ENCODE measurements at places on chromosomes 16 and 17.

GRCh38 chr17:69607162-69607834, 192.8 kb downstream of the MAP2K6 start:
- no peak for DNase-seq

GRCh38 chr17:72976971-72977770, 115.3 kb downstream of the SLC39A11 start:
- peak; percentile 27 for DNase-seq

DNA sequence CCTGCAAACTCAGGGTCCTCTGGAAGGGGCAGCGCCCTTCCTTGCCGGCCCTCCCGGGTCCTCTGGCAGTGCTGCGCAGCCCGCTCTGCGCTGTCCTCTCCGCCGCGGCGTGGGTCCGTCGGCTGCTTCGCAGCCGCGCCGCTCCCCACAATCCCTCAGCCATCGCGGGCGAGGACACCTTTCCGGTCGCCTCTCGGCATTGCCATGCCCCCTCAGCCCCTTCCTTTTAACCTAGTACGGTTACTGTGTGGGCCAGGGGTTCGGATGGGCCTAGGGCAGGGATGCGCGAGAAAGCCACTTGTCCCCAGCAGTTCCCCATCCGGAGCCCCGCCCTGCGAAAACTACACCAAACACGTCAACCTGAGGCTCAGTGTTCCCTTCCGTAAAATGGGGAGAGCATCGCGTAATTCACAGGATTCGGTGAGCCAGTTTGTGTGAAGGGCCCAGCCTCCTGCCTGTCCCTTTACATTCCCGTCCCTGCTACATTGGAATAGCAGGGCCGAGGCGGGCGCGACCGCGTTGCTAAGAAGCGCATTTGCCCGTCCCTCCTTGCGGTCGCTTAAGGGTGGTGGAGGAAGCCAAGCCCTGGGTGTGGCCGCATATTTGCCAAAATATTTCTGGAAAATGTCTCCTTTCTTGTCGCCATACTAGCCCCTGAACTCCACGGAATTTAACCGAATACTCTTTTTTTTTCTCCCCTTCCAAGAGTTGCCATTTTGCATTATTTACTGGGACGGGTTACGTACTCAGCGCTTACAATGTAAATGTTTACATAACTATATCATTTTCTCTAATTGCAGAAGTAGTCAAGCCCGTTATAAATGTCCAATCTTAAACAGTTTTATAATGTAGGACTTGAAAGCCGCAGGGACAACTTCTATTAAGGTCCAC, 13.2 kb downstream of the COPZ2 start:
- no peak for DNase-seq

- DNase-seq = no peak
Measured at GRCh38 chr16:58035356-58036170, 10.0 kb downstream of the MMP15 start.

DNA sequence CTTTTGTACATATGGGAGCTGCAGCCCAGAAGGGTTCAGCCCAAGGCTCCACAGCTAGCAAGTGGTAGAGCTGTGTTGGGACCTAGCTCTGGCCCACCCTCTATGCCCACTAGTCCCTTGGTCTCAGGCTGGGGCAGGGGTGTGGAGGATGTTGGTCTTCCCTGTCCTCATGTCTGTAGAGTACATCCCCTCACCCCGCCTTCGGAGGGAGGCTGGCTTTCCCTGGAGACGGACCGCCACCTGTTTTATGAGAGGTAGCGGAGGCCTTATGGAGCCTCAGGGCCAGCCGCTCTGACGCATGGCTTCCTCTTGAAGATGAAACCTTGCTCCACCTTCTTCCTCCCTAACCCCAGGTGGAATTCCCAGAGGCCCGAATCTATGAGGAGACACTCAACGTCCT, 8.4 kb downstream of the TNFAIP1 start:
- DNase-seq = no peak

- no peak for DNase-seq
Measured at GRCh38 chr17:75263055-75263454, 1.4 kb downstream of the MRPS7 start.

GRCh38 chr16:27199736-27200135, 3.6 kb upstream of the KDM8 start:
- DNase-seq = no peak

- DNase-seq = no peak
Measured at GRCh38 chr17:45160447-45161287, 1.0 kb upstream of the HEXIM2 start.

- DNase-seq = no peak
Measured at GRCh38 chr17:46046957-46047356, 47.9 kb downstream of the STH start.

GRCh38 chr16:65012357-65012756, 109.5 kb downstream of the CDH11 start:
- no peak for DNase-seq

- no peak for DNase-seq
Measured at GRCh38 chr17:31294820-31295488, 2.1 kb downstream of the OMG start.

- DNase-seq = no peak
Measured at GRCh38 chr16:89545044-89545830, 15.2 kb upstream of the RPL13 start.

DNA sequence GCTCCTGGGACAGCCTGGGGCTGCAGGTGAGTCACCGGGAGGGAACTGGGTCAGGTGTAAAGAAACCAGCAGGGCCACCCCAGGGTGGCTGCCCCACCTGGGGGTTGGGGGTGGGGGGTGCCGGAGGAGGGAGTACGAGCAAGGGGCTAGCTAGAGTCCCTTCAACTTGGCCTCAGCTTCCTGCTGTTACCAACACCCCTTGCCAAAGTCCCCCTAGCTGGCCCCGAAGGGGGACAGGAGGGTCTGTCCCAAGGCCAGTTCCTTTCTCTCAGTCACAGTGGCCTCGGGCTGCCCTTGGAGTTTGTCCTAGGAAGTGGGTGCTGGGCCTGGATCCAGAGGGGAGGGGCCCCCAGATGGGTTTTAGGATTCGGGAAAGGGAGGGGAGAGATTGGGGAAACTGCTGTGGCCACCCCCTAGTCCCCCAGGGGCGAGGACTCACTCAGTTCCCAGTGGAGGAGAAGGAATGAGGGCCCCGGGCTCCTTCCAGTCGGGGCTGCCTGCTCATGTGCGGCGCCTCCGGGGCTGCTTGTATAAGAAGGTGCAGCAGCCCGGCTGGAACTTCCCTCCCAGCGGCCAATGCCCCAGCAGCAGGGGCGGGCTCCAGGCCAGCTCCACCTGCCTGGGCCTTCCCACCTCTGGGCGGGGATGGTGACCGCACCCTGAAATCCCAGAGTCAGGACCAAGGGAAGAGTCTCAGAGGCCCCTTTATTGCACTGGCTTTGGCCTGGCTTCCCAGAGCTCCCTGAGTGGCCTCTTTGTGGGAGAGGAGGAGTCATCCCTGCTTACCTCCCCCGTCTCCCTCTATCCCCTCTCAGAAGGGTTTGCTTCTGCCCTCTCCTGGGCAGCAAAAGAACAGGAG, 7.3 kb downstream of the ARHGAP27 start:
- DNase-seq = peak; percentile 84

Data from HuH-7.5 (cell line).